Neural progenitor cell (in vitro differentiated cells): ENCODE measurements at places on chromosomes 7 and 10.

DNA sequence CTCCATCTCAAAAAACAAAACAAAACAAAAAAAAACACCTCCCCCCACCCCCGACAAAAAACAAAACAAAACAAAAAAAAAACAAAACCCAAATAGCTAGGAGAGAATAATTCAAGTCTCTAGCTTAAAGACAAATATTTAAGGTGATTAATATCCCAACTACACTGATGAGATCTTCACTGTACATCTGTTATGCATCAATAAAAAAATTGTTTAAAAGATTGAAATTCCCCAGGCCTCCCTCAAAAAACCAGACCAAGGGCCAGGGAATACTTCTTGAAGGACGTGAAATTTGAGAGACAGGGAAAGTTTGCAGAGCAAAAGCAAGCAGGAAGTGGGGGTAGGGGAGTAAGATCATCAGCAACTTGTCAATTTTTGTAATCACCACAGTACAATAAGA, 232.6 kb downstream of the REEP3 start:
- no peak for DNase-seq

- no peak for DNase-seq
These were observed 176.9 kb downstream of the HPSE2 start for GRCh38 chr10:99058762-99059161.

- DNase-seq, result no peak
These were observed 58.4 kb downstream of the JCAD start for GRCh38 chr10:30000802-30001571.

DNA sequence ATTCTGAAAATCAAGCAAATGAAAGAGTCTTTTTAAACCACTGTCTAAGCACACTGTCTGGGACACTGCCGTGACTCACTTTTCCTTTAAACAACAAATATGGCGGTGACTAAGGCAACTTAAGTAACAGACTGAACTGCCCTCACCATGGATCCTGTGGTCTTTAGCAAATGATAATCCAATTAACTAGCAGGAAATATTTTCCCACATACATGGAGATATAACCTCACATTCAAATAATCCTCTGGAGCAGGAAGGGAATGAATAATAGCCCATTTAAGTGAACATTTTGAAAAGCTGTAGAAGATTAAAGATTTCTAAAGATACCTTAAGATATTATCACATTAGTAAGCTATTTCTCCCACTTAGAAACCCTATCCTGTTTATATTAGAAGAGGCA, 40.3 kb upstream of the LRRC17 start:
- no peak for DNase-seq

DNA sequence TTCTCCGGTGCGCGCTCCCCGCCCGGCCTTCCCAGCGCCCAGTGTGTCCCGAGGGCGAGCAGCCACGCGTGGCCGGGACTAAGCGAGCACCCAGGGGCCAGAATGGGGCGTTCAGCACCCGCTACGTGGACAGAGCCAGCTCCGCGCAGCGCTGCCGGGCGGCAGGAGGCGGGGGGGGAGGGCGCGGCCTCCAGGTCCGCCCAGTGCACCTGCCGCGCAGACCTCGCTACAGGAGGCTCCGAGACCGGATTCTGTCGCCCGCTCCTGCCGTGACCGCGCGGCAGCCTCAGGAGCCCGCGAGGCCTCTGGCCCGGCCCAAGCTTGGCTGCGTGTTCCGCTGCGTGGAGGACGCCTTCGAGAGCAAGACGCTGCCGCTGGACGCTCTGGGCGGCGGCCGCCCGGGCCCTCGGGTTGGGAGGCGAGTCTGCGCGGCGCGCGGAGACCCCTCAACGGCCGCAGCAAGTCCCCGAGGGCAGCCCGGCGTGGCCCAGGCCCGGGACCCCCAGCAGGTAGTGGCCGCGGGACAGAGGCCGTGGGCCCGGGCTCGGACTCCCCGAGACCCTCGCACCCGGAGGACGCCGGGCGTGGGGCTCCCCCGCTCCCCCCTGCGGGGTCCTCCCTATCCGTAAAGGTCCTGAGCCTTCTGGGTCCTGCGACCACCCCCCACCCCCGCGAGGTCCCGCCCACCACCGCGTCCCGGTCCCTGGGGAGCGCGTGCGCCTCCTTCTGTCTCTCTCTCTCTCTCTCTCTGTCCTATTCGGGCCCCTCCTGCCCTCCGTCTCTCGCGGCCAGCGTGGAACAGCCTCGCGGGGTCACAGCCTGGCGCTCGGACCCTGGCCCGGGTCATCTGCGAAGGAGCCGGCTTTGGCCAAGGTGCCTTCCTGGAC, 904 bp upstream of the DPYSL4 start:
- peak; percentile 84 for DNase-seq

GRCh38 chr10:100763043-100763747, 17.8 kb downstream of the PAX2 start:
- no peak for DNase-seq

DNA sequence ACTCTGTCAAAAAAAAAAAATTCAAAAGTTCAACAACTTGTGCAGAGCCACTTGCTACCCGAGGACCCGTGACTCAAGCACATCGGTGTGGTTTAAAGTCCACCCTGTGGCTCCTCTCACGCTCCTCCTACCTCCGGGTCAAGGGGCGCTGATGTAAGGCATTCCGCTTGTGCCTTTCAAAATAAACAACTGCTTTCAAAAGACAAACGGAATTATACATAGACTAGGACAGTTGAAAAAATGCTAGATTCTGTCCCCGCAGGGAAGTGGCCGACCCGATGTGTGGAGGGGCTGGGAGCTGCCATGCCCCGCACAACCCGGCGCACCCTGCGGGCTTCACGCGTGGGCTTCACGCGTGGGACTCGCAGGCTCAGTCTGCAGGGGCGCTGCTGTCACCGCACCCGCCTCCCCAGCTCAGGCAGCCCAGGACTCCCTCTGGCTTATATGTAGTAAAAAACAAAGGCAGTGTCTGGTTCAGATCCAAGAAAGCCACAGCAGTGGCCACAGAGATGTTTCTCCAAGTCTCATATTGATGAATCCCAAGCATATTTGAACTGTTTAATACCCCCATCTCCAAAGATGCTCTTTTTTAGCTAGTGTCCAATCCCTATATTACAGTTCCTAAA, 239.7 kb upstream of the INHBA start:
- peak; percentile 16 for DNase-seq

GRCh38 chr10:13206546-13207443, 27.4 kb downstream of the UCMA start:
- peak; percentile 38 for DNase-seq

DNA sequence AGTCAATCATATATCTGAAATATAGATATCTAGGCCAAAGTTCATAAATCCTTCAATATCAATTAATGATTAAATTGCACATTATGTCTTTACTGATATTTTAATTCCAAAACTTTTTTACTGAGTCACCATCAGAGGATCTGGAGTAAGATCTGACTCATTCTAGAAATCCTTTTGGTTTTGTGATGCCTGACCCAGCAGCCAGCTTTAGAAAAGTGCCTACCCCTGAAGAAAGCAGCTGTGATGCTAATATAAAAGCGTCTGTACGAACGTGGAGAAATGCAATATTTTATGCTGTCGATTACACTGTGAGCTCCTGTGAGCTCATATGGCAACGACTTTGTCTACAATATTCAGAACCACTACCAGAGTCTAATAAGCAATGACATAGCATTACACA, 142.5 kb upstream of the LRRTM3 start:
- no peak for DNase-seq

- no peak for DNase-seq
These were observed 5.2 kb downstream of the DUSP5 start for GRCh38 chr10:110502851-110503301.

GRCh38 chr7:150357270-150357669, 11.4 kb upstream of the REPIN1 start:
- DNase-seq, result peak; percentile 1

GRCh38 chr7:104604706-104605105, 276.3 kb downstream of the LHFPL3 start:
- DNase-seq, result no peak

DNA sequence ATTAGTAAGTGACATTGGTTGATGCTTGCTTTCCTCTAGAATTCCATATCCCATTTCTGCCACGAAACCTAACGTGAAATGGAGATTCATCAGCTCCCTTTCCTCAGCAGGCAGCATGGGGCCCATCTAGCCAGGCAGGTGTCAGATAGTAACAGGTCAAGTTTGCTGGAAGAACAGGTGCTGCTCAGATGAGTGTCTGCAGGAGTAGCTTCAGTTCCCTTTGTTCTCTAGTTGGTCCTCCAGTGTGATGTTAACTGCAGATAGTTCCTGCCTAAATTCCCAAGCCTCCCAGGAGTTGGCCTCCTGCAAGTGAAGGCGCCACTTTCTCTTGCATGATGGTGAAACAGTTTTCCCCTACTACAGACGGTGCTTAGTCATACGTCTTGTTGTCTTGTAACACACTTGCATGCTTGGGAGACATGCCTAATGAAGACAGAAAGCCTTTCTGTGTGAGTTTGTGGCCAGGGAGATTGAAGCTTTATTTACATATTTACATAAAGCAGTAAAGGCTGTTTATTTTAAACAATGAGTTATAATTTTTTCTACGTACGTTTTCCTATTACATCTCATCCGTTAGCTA, 175.4 kb downstream of the CHN2 start:
- DNase-seq, result no peak
